ENCODE measurements at places on chromosomes 5 and 9. TPM values are rescaled to one million over a fixed set of nuclear protein-coding genes. Genes with fewer than 3 reads are reported as not detected.

Gene PCDHGB3
- 0.60 TPM for total RNA-seq

Gene NR5A1
- 0.49 TPM for total RNA-seq

Gene IL17B
- total RNA-seq: not detected

Gene C9orf153
- 0.69 TPM for total RNA-seq

Gene SMIM33
- not detected for total RNA-seq

Gene SHISAL2B
- total RNA-seq: 0.51 TPM

- peaks cover 4% of the 10 kb centered on the region for H3K4me1 ChIP-seq
- H3K4me3 ChIP-seq: no peak overlapping the region
- DNase-seq: no peak
- H3K27ac ChIP-seq: no peak overlapping the region
- H3K27me3 ChIP-seq: no peaks in the 10 kb centered on the region
Measured at GRCh38 chr9:21688108-21689102, 114.0 kb upstream of the MTAP start.

- no peak overlapping the region for H3K27ac ChIP-seq
- no peaks in the 10 kb centered on the region for H3K36me3 ChIP-seq
- no peak for DNase-seq
Measured at GRCh38 chr9:113701774-113702755, 174.0 kb upstream of the ZNF618 start.

All from progenitor cell of endocrine pancreas (in vitro differentiated cells).